Kasumi-1 (cell line): ENCODE measurements at places on chromosomes 4 and X.

GRCh38 chrX:118660085-118660484, 67.3 kb upstream of the IL13RA1 start:
- no peak for DNase-seq

DNA sequence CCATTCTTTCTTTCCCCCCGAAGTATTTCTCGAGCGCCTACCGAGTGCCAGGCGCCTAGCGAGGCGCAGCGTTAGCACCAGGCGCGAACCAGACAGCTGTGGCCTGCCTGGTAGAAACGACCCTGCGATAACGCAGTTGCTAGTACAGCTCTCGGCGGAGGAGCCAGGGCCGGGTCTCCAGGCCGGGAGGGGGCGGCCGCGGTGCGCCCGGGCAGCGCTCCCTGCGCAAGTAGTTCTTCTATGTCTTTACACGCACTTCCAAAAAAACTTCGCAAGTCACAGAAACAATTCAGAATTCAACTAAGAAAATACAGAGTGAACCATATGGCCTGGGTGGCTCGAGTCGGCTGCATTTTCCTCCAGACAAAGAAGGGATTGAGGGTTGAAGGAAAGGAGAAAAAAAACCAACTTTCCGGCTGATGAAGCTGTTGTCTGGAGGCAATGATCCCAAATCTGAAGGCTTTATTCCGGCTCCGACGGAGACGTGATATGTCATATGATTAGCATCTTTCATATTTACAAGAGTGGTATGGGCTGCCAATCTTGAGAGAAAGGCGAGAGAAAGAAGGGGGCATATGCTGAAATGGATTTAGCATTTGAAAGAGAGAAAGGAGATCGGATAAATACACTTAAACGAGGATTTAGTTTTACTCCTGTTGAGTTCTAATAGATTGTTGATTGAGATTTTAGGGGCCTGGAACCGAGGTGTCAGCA, 7.2 kb upstream of the NEUROG2 start:
- peak; percentile 57 for DNase-seq

DNA sequence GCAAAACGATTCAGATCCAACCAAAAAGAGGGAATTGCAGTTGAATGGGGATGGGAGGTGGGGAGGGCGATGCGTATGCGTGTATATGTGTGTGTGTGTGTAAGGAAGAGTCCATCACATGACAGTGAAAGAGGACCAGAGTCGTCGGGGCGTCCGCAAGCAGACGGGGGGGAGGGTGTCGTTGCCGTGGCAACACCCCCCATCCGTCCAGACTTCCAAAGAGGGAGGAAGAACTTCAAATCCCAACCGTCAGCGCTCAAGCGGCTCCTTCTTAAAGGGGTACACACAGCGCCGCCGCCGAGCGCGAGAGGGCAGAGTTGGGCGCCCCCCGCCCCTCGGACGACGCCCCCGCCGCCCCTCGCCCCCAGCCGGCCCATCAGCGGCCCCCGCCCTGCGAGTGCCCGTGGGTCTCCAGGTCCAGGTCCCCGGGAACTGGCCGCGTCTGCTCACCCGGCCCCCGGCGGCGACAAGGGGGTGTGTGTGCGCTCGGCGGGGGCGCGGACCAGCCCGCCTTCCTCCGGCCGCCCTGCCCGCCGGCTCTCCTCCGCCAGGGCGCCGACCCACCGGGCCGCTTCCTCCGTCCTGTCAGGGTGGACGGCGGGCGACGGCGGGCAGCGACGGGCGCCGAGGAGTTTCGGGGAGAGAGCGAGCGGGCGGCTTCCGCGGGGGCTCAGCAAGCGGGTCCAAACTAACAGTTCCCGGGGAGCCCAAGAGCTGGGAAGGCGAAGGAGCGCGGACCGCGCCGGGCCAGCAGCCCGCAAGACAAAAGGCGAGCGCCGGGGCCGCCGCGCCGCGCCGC, 685 bp downstream of the LCORL start:
- peak; percentile 89 for DNase-seq

DNA sequence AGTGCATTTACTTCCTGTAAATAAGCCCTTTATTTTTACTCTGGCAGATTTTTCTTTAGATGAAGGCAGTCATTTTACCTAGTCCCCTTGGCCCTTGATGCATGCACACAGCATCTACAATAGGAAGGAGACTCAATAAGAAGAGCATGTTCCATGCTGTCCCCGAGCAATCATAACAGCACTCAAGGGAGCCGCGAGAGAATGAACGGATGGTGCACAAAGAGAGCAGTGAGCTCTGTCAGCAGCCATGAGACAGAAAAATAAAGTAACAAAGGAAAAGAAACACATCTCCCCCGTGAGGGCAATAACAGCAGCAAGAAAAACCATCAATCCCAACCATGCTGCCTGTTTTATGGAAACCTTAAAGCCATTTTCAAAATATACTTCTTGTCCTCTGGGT, 11.9 kb downstream of the SMIM31 start:
- DNase-seq = no peak

GRCh38 chrX:152635941-152636340, 1.8 kb upstream of the GABRQ start:
- DNase-seq = peak; percentile 44

GRCh38 chr4:41360214-41360920, 103.6 kb downstream of the UCHL1 start:
- peak; percentile 30 for DNase-seq

DNA sequence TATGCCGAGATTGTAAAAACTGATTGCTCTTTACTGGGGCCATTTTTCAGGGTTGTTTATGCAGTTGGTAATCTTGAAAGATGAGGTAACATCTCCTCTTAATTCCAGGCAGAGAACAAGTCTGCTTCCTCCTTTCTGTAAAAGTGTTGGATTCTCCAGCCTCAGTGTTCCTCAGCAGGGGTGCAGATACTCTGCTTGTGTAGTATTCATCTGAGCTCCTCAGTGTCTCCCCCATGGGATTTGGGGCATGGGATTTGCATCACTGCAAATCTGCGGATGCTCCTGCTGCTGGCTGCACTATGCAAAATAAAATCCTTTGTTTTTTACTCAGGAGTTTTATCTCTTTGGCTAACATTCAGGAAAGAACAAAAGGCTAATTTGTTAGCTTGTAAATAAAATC, 104.9 kb upstream of the ATP8A1 start:
- no peak for DNase-seq

DNA sequence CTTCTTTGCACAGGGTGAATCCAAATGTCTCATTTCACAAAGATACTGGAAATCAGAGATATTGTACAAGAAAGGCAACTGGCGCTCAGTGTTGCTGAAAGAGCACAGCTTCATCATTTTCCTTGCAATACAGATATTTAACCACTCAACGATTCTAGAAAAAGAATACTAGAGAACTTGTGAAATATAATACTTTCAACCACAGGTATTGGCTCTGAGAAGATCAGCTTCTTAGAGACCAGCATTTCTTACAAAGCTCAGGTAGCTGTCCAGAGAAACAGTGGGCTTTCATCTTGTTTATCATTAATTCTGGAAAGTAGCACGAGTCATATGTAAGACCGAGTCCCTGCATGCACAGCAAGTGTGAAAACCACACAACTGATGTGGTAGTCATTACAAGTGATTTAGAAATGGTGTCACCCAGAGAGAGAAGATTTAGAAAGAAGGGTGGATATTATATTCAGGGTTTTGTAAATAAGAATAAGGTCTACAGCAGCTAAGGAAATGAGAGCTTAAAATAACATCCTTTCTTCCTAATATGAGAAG, 7.8 kb upstream of the PPARGC1A start:
- DNase-seq = no peak

- no peak for DNase-seq
Observed at GRCh38 chrX:136202889-136203288, 48.3 kb downstream of the MAP7D3 start.

GRCh38 chr4:161206528-161207080, 957.2 kb downstream of the FSTL5 start:
- no peak for DNase-seq

GRCh38 chr4:138182838-138183426, 59.2 kb downstream of the SLC7A11 start:
- peak; percentile 78 for DNase-seq

GRCh38 chrX:140141444-140142029, 176.2 kb upstream of the CXorf66 start:
- DNase-seq = peak; percentile 44

GRCh38 chr4:88419874-88420273, 37.0 kb upstream of the HERC5 start:
- no peak for DNase-seq

DNA sequence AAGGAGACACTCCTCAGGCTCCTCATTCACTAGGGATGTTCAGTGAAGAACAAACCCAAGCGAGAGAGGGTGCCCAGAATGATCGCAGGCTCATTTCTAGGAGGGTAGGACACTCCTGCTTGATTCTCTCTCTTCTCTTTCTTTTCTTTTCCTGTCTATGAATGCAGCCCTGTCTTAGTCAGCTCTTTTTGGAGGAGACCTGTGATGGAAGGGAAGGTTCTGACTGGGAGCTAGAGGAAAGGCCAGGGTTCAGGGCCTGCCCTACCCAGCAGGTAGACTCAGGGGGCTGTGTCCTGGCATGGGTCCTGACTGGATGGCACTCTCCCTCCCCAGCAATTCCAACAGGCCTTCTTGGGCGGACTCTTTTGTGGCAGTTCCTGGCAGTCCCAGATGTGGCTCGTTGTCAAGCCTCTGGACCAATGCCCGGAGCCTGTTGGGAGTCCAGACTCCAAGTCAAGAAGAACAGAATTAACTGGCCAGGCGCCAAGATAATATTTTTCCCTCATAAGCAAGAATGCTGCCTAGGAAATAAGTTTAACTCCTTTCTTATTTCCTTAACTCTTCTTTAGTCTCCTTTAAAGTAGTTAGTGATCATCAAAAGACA, 139.4 kb upstream of the SCML1 start:
- DNase-seq = no peak

DNA sequence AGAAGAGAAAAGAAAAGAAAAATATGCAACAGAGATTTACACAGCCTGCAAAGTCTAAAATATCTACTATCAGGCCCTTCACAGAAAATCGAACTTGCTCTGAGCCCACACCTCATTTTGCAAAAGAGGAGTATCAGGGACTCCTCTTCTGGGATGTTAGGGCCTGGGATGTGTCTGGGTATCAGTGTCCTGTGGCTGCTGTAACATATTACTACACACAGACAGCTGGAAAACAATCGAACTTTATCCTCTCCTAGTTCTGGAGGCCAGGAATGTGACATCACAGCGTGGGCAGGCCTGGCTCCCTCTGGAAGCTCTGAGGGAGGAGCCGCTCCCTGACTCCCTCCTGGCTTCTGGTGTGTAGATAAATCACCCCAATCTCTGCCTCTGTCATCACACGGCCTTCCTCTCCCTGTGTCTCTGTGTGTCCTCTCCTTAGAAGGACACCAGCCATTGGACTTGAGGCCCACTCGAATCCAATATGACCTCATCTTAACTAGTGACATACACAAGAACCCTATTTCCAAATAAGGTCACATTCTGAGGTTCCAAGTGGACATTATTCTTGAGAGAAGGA, 52.9 kb downstream of the PPP2R2C start:
- no peak for DNase-seq

DNA sequence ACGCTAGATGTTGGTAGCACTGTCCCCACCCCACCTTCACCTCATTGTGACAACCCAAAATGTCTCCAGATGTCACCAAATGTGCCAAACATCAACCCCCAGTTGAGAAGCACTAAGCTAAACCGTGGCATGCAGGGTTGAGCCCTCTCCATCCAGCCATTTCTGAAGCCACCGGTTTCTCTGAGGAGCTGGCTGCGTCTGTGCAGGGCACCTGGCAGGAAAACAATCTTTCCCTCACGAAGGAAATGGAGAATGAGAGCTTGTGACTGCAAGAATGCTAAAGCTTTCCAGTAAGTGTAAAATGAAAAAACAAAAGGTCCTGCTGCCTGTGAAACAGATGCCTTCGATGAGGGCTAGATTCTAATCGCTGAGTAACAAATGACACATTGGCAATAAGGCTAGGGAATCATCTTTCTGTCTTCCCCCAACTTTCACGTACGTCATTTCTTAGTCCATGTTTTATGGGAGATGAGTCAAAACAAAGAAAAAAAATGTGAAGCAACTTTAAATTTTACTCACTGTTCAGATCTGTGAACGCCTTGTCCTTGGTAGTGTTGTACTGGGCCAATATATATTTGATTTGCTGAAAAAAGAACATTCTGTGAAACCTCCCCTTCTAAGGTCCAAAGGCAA, 59.9 kb downstream of the PROM1 start:
- DNase-seq = no peak
